ENCODE measurements at places on chromosomes 4 and X.

DNA sequence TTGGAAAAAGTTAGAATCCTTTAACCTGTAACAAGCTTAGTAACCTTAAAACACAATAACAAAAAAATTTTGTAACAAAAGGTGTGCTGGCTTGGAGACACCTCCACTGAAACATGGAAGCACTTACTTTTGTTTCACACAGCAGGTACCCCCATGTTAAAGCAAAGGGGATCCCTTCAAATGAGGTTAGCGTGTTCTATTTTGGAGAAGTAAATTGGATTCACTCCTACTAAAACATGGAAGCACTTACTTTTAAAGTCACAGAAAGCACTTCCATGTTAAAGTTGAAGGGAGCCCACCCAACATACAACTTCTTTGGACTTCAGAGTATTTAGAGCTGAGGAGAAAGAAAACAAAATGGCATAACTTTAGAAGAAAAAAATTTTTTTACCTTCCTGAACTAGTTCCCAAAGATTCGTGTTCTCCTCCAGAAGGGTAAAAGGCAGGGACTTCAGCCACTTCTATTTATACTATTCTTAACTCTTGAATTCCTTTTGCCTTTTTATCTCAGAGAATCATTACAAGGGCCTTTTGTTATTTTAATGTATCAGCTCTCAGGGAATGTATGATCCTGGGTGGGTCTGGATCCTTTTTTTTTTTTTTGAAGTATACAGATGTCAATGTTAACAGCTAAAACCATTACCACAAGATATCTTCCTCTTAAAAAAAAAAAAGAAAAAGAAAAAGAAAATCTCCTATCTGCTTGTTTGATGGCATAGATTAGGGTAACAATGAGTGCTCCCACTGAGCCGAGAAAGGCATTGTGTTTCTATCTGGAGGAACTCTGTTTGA is 11.5 kb downstream of the LARP7 start:
- no peak for DNase-seq

- DNase-seq = peak; percentile 35
These were observed 150.3 kb downstream of the MSL3 start for GRCh38 chrX:11908371-11908770.

- no peak for DNase-seq
These were observed 548.9 kb downstream of the ARAP2 start for GRCh38 chr4:35695421-35695820.

- no peak for DNase-seq
These were observed 2.8 kb downstream of the ZNF157 start for GRCh38 chrX:47373198-47373597.

GRCh38 chrX:79366873-79367749 is at the start of gene ITM2A:
TSS of gene ITM2A (minus strand) at chrX:79367334. CDS start at chrX:79367215, 119 bp downstream.
- peak; percentile 74 for DNase-seq

DNA sequence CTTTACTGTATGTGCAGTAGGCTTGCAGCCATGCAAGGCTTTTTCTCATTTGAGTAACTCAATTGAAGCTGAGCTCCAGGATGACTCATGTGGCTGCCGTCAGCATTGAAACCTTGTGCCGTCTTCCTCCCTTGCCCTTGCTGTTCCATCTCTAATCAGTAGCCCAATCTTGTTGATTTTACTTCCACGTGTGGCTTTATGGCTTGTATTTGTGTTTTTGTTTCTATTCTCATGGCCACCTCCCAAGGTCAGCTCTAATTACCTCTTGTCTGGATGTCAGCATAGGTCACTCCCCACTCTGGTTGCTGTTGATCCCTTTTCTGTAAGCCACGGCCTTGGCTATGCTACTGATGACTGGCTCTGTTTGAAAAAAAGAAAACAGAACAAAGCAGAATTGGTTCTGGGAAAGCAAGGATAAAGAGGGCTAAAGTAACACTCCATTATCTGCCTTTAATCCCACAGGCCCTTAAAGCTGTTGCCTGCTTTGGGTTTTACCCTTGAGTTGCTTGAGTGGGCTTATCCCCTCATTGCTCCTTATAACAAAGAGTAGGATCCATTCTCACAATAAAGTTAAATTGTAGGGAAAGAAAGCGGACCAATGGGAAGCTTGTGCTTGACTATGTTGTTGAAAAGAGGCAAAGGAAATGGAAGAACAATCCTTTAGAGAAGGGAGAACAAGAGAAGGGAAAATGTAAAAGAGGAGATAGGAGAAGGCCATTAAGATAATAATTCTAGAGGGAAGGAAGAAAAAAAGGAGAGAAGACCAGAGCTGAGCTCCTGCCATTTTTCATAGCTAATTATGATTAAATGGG is 173.9 kb upstream of the PGRMC2 start:
- peak; percentile 35 for DNase-seq

GRCh38 chrX:149207518-149207917 is 297.6 kb downstream of the IDS start:
- DNase-seq = no peak

GRCh38 chr4:184349283-184350039 is 124.9 kb downstream of the IRF2 start:
- no peak for DNase-seq

DNA sequence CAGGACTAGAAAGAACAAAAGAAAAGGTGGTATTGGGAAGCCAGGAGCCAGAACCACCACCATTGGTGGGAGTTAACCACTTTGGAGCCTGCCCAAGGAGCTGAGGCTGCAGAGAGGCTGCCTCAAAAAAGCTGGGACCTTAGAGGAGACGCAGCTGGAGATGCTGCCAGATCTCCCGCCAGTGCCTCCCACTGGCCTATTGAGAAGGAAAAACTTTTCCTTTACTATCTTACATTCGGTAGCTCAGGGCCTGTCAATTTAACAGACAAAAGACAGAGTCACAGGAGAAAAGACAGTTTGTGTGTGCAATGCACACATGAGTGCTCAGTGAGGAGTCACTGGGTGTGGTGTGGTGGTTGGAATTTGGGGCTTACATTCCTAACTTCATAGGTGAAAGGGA is 52.4 kb upstream of the HPSE start:
- no peak for DNase-seq

GRCh38 chr4:4472344-4472958 is 69.4 kb downstream of the STX18 start:
- no peak for DNase-seq

GRCh38 chr4:176014583-176015108 is 51.0 kb upstream of the WDR17 start:
- no peak for DNase-seq

- DNase-seq = peak; percentile 85
These were observed 9.6 kb upstream of the TMA16 start for GRCh38 chr4:163484906-163485305.

DNA sequence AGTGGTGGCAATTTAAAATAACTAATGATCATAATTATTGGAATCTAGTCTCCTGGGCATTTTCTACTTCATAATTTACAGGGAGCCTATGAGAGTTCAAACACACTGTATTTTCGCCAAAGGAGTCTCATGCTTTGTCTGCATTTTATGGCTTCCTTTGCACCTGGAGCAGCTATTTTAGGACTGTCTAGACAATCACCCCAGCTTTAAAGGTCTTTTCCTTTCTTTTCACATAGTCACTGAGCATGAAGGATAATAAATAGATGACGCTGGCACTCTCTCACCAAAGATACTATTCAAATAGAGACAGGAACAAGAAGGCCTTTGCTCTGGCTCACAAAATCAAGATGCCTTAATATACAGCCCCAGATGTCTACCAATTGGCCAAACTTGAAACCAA is 43.0 kb downstream of the AMELX start:
- DNase-seq = no peak

GRCh38 chr4:152534541-152535359 is 1.1 kb downstream of the FBXW7 start:
- DNase-seq = peak; percentile 69

DNA sequence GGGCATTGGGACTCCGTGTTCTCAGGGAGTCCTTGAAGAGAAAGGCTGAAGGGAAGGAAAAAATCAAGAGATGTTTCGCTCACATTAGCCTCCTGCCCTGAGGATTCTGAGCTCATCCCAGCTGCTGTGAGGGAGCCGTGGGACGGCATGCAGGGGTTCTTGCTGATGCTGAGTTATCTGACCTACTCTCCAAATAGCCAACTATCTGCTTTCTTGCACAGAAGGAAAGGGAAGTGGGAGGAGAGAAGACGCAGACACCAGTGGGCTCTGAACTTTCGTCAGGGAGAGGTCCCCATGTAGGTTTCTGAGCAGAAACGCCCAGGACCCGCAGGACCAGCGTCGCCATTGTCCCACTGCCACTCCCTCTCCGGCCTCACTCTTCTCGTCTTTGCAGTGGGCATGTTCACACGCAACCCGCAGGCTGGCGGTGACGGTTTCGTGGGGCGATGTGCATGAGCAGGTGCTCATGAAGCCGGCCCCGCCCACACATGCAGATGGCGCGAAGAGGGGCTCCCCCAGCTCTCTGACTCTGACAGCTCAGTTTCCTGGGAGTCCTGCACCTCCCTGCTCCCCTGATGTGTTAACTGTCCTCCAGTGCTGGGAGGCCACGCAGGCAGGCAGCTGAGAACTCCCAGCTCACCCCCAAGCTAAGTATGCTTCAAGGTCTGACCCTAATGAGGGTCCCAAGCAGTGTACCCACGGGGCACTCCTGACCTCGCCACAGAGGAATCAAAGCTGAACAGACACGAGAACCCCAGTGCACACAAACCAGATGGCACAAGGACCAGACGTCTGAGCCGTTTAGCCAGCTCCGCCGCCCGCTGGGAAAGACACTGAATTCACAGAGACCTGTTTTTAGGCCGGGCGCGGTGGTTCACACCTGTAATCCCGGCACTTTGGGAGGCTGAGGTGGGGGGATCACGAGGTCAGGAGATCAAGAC is 13.6 kb upstream of the ABLIM2 start:
- DNase-seq = no peak

Measured in hematopoietic multipotent progenitor cell treated with erythropoietin and hydrocortisone succinate and interleukin-3 and kit ligand, for 6 days (in vitro differentiated cells).